EH (cell line): ENCODE measurements at places on chromosomes 6 and 20.
A peak's percentile ranks its signal among the peaks of the same experiment; 100 is the strongest.

DNA sequence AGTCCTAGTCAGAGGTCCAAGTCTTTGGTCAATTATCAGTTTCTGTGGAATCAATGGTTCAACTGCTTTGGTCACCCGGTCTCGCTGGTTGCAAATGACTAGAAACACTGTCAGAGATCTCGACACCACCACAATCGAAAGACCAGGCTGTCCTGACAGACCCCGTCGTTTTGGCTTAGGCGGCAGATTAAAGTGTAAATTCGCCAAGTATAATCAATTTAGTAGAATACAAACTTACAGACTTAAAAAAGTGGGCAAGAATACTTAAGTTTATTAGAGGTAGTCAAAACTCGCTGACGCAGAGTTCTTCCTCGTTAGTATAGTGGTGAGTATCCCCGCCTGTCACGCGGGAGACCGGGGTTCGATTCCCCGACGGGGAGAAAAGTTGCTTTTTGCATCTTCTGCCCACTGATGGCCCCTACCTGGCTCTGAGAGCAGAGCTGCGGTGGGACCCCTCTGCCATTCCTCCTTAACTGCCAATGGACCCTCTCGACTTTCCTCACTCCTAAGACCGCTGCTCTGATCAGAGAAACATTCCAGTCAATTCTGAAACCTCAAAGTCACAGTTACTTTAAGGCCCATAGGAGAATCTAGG lies 30.6 kb upstream of the ZNF184 start:
- DNase-seq = peak; percentile 77

DNA sequence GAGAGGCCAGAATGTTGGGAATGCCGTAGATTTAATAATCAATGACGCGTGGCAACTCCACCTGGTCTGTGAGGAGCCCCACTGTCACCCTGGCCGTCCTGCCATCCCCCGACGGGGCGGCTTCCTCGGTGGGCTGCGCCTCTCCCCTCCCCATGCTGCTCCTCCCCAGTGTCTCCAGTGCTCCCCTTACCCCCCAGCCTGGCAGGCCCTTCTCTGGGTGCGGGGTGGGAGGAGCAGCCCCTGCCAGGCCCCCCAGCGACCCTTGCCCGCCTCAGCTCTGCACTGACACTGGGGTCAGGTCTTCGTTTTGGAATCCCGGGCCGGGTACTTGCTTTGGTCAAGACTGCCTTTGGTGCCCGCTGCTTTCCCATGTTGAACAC lies 82.3 kb upstream of the FRMD1 start:
- DNase-seq = no peak

DNA sequence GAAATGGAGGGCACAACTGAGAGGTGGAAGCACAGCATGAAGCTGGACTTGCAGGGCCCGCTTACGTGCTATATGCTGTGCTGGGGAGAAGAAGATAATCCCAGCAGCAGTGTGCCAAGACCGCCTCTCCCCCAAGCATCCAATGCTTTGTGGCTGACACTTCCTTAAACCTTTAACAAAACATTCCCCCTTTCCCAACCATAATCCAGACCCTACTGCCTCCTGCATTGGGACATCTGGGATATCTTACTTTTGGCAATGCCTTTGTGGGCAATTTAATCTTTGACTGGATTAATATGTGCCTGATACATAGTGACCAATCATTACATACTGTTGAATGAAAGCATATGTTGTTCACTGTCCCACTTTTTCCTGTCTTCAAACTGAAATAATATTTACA lies 3.1 kb upstream of the TENT5A start:
- no peak for DNase-seq

DNA sequence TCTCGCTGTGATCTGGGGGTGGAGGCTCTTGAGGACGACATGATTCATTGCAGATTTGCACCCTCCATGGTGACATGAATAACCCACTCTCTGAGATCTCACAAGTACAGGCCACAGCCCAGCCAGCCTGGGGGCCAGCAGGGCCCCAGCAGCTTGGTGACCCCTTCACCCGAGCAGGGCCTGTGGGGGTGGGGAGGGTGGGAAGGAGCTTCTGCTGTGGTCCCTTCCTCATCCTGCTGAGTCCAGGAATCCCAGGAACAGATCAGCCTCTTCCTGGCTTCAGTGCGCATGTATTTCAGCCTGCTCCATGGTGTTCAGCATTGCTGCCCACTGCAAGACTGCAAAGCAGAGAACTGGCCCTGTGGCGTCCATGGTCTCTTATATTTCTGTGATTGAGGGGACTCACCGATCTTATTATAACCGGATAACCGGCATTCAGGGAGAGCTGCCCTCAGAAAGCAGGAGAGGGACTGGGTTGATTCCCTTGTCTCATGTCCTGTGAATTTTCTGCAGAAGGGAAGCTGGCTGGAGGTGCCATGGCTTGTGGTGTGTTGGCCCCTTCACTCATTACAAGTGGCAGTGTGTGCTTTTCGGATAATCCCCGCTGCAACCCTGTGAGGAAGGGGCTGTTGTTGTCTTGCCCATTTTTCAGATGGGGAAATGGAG lies 118.8 kb upstream of the FRMD1 start:
- DNase-seq = no peak

DNA sequence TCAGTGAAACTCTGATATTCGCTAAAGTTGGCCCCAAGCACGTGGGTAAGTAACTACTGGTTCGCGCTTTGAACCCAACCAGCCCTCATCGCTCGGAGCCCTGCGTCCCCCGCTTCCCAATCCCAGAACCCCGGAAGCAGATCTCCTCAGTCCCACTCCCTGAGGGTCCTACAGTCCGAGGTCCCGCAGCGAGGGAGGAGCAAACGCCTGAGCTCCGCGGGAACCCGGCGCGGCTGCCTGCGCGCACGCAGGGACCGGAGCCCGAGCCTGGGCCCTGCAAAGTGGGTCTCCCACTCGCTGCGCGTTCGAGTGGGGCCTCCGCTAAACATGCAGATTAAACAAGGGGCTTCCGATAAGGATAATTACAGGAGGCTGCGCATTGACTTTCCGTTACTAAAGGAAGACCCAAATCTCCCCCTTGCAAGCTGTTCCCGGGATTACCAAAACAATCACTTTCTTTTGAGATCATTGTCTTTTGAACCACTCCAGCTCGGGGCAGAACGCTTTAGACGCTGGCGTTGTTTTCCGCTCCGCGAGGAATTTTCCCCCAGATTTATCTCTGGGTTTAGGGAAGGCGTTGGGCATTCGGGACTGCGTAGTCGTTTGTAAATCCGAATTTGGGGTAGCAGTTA lies 1.3 kb upstream of the VSX1 start:
- DNase-seq = no peak

- DNase-seq = peak; percentile 13
These were observed 114.5 kb upstream of the SOX4 start for GRCh38 chr6:21478883-21479539.

- DNase-seq = peak; percentile 53
These were observed 23.5 kb upstream of the IBTK start for GRCh38 chr6:82270881-82271635.

DNA sequence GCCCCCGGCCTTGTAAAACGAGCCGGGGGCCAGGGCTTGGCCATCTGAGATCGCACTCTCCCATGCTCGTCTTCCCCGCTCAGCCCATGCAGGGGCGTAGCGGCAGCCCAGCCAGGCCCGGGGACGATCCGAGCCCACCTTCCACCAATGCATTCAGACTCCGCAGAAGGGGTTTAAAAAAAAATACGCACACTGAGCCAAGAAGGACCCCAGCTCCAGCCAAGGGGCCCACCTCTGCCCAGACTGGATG lies 320 bp downstream of the GSTA4 start:
- DNase-seq = no peak

GRCh38 chr20:36051318-36052116 lies 83.1 kb downstream of the CNBD2 start:
- DNase-seq = no peak

GRCh38 chr6:118386975-118387374 lies 161.1 kb upstream of the PLN start:
- no peak for DNase-seq

- peak; percentile 73 for DNase-seq
These were observed 230.7 kb upstream of the THEMIS start for GRCh38 chr6:128131566-128131965.

DNA sequence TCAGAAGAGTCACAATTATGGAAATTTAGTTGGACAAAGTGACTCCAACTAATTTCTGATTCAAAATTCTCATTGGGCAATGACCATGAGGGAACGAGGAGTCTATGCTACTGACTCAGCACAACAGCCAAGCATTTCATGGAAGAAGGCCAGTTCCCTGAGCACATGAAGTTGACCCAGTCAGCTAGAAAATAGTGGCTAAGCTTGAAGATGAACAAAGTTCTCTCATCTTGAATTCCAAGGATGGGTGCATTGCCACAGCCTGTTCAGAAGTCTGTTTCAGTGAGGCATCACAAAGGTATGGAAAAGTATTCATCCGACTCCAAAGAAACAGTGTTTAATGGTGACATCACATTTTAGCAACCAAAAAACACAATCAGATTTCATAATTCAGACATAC lies 676.9 kb downstream of the HACE1 start:
- DNase-seq = peak; percentile 1

DNA sequence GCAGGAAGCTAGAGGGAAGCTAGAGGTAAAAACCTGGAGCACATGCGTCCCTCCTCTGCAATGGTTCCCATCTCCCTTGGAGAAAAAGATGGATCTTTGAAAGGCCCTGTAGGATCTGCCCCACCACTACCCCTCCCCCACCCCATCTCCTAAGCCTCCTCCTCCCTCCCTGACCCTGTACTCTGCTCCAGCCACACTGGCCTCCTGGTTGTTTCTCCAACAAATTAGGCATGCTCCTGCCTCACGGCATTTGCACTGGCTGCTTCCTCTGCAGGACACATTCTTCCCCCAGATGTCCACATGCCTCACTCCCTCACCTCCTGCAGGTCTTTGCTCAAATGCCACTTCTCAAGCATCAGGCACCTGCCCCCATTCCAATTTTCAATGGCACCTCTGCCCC lies 45.5 kb downstream of the UBE2V1 start:
- DNase-seq = no peak

- DNase-seq = peak; percentile 87
These were observed 1.7 kb downstream of the NUDT3 start for GRCh38 chr6:34390531-34391472.

DNA sequence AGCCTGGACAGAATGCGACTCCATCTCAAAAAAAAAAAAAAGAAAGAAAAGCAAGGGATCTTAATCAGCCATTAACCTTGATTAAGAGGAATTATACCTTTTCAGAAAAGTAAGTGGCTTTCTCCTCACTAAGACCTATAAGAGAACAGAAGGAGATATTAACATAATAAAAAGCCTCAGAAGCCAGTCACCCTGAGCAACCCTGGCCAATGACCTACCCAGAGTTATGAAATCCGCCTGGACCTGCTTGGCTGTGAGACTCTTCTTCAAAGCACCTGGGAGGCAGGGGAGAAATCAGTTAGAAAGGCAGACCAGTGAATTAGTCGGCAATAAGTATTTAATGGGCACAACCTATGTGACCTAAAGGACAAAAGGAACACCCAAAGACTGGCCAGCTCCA lies 32.7 kb upstream of the C20orf203 start:
- DNase-seq = no peak

DNA sequence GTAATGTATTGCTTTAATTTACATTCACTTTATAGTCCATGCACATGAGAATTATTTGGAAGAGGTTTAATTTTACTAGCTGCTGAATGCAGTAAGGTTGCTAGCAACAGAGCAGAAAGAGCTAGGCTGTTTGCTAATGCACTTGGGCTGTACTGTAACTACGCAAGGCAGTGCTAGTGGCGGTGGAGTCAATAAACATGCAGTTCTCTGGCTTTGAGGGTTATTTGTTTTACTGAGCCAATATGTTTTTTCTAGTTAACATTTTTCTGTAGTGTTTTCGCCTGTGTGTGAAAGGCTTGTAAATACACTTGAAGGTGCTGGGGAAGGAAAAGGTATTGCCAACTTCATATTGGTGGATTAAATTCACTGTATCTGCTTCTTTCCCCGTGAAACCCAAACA lies 112.8 kb downstream of the BTBD3 start:
- DNase-seq = no peak

DNA sequence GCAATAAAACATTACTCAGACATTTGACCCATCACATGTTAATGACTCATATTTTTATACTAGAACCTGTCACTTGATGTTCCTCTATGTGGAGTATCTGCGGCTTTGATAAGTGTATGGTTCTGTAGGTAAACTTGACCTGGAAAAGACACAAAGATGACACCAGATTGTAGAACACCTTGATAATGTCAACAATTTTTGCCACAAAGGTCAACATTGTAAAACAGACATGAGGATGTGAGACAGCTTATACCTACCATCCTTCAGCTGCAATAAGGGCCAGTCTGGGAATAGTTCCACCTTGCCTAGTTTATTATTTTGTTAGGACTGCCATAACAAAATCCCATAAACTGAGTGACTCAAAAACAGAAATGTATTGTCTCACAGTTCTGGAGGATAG lies 202.4 kb downstream of the LMBRD1 start:
- no peak for DNase-seq

DNA sequence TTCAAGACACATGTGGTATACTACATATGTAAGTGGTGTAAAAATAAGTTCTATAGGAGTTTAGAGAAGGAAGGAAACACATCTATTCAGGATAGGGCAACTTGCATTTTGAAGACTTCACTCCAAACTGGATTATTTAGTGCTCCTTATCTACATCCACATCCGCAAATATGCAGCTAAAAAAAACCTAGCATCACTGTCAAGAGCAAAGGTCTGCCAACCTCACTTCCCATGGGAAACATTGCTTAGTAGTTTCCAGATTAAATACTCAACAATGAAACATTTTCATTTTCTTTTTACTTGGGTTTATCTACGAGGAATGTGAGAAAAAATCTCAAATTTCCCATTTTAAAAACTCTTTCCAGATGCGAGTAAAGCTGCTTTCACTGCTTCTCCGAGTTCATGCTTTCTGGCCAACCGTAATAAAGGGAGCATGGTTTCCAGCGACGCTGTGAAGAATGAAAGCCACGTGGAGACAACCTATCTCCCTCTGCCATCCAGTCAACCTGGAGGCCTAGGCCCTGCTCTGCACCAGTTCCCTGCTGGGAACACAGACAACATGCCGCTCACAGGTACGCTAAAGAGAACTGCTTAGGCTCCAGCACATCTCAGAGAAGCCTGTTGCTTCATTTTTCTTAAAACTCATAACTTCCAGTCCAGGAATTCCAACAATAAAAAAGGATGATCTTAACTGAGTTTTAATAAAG lies 48.2 kb downstream of the RFX6 start:
- DNase-seq = no peak
